Heart right ventricle (tissue), 16 donors: ENCODE measurements at places on chromosomes 5 and 9. TPM values are rescaled to one million over a fixed set of nuclear protein-coding genes. Genes with fewer than 3 reads are reported as not detected.

The ZNF300 gene
- 0.61 TPM for total RNA-seq

The PCDHGA1 gene
- 2.9 TPM for total RNA-seq

The OLFM1 gene
- total RNA-seq, result 5.4 TPM

The SV2C gene
- 0.09 TPM for total RNA-seq

The PDCD1LG2 gene
- 0.72 TPM for total RNA-seq

The NPR2 gene
- 19.1 TPM for total RNA-seq

The UGT3A1 gene
- not detected for total RNA-seq

The ARL14EPL gene
- not detected for total RNA-seq

The SLC9A3 gene
- 1.4 TPM for total RNA-seq

The PTPRD gene
- total RNA-seq, result 20.1 TPM

The TAF11L5 gene
- not detected for total RNA-seq

The C5orf52 gene
- not detected for total RNA-seq

The TAF11L10 gene
- not detected for total RNA-seq

The PURA gene
- total RNA-seq, result 26.7 TPM

The SLCO6A1 gene
- not detected for total RNA-seq

The CLTA gene
- 47.5 TPM for total RNA-seq

The SUSD3 gene
- total RNA-seq, result 0.77 TPM
